ENCODE measurements at places on chromosomes 16 and 17. TPM values are rescaled to one million over a fixed set of nuclear protein-coding genes. Genes with fewer than 3 reads are reported as not detected.

DNA sequence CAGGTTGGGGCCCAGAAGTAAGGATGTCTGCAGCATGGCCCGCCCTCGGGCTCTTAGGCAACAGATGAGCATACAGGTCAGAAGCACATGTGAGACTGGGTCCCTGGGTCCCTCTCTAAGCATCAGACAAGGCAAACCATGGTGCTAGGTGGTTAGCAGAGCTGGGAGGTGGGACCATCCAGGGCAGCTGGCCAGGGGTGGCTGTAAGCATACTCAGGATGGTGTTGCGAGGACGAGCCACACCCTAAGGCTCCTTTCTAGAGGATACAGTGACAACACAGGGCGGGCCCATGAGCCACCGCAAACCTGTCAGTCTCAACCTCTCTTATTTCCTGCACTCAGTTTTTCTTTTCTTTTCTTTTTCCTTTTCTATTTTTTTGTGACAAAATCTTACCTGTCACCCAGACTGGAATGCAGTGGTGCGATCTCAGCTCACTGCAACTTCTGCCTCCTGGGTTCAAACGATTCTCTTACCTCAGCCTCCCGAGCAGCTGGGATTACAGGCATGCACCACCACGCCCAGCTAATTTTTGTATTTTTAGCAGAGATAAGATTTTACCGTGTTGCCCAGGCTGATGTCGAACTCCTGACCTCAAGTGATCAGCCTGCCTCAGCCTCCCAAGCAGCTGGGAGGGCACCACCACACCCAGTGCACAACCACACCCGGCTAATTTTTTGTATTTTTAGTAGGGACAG lies 3.6 kb downstream of the FA2H start:
- H3K27ac ChIP-seq: no peak overlapping the region
- H3K4me3 ChIP-seq: no peak overlapping the region
- peaks cover 3% of the 10 kb centered on the region for H3K4me1 ChIP-seq
- H3K27me3 ChIP-seq: peaks cover 29% of the 10 kb centered on the region
- H3K36me3 ChIP-seq: no peaks in the 10 kb centered on the region

DNA sequence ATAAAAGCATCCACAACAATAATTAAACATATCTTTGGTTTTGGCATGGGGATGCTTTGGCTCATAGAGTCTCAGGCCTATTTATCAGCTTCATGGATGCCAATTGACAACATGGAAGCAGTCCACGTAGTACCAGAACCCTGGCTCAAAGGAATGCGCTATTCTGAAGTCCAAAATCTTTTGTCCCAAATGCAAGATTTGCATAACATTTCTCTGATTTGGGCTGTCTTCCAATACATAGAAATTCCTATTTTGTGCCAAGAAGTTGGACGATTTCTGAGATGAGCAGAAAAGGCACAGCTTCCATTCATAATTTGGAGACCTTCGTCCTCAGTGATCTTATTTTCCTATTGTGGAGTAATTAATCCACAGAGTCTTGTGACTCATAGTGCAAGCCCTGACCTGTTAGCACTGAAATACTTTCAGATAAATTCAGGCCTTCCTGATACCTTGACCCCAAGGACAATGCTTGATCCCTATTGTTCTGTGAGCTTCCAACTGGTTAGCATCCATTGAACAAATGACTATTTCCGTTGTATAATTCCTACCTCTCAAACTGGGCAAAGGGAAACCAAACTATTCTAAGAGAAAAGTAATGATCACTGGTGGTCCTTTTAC lies 78.4 kb upstream of the CDH11 start:
- no peaks in the 10 kb centered on the region for H3K4me1 ChIP-seq
- no peaks in the 10 kb centered on the region for H3K27me3 ChIP-seq

TBC1D3E gene
- total RNA-seq: not detected

- H3K4me1 ChIP-seq: no peaks in the 10 kb centered on the region
- no peaks in the 10 kb centered on the region for H3K27me3 ChIP-seq
- no peak for DNase-seq
- no peaks in the 10 kb centered on the region for H3K36me3 ChIP-seq
- no peak overlapping the region for H3K27ac ChIP-seq
Observed at GRCh38 chr16:55101026-55101425, 170.4 kb downstream of the IRX5 start.

GRCh38 chr17:7922845-7923628 lies 6.6 kb downstream of the KCNAB3 start:
- peak overlapping the region; percentile 54 for H3K4me3 ChIP-seq
- H3K36me3 ChIP-seq: no peaks in the 10 kb centered on the region
- H3K4me1 ChIP-seq: peaks cover 11% of the 10 kb centered on the region
- peak overlapping the region; percentile 72 for H3K27ac ChIP-seq
- peak; percentile 93 for DNase-seq

DNA sequence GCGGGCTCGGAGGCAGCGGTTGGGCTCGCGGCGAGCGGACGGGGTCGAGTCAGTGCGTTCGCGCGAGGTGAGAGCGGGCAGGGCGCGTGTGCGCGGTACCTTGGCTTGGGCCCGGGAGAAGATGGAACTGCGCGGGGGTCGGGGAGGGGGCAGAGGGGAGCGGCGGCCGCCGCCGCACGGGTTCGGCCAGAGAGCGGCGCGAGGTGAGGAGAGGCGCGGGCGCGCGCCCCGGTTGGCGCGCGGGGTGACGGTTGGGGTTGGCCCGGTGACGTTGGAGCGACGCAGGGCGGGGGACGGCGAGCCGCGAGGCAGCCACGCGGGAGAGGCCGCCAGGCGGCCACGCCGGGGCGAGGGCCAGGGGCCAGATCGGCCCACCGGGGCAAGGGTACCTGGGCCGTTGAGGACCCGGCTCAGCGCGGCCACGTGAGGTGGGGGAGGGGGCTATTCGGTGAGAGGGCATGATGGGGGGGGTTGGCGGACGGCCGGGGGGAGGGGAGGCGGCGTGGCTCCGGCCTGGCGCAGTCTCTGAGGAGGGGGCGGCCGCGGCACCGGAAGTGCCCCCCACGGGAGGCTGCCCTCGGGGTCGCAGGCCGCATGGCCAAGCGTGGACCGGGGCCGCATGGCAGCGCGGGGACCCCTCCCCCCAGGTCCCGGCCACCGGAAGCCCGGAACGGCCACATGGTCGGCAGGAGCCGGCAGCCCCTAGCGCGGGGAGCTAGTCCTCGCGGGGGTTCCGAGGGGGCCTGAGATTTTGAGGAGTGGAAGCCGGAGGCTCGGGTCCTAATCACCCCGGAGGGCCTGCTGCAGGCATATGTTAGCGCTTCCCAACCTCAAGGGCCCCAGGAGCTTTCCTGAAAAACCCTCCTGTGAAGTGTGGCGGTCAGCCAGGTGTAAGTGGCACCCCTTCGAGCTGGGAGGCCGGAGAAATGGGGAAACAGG lies 527 bp downstream of the EIF5A start:
- H3K27ac ChIP-seq: peak overlapping the region; percentile 93
- H3K27me3 ChIP-seq: no peaks in the 10 kb centered on the region
- H3K4me3 ChIP-seq: peak overlapping the region; percentile 92
- H3K4me1 ChIP-seq: peaks cover 22% of the 10 kb centered on the region
- peak; percentile 87 for DNase-seq
- H3K36me3 ChIP-seq: peaks cover 38% of the 10 kb centered on the region

DNA sequence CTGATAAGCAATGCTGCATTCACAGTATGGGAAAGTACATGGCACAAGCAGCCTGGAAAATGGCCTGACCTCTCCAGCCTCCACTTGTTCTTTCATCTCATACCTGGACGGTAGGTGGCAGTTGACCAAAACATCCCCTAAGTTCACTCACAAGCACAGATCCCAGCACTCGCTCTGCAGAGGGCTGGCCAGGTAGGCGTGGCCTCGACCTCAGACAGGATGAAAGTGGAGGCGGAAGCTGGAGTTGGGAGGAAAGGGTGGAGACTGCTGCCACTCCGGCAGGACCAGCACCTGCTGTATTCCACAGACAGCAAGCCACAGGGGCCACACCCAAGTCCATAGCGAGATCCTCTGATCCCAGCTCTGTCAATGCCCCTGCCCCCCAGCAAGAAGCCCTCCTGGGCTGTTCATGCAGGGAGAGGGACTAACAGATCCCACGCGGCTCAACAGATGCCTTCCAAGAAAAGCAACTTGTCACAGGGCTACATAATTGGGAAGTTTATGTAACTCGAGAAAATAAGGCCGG lies 31.3 kb downstream of the ZCCHC14 start:
- peaks cover 59% of the 10 kb centered on the region for H3K4me1 ChIP-seq
- no peaks in the 10 kb centered on the region for H3K27me3 ChIP-seq
- H3K36me3 ChIP-seq: peaks cover 33% of the 10 kb centered on the region
- H3K4me3 ChIP-seq: no peak overlapping the region
- peak; percentile 94 for DNase-seq
- H3K27ac ChIP-seq: peak overlapping the region; percentile 65

CYB5D1 gene
- total RNA-seq: 7.2 TPM

MIEF2 gene
- 12.0 TPM for total RNA-seq

GRCh38 chr16:48895142-48895541 lies 285.2 kb upstream of the N4BP1 start:
- no peak overlapping the region for H3K4me3 ChIP-seq
- no peaks in the 10 kb centered on the region for H3K4me1 ChIP-seq
- H3K27me3 ChIP-seq: no peaks in the 10 kb centered on the region
- no peaks in the 10 kb centered on the region for H3K36me3 ChIP-seq
- DNase-seq: no peak
- no peak overlapping the region for H3K27ac ChIP-seq

- no peaks in the 10 kb centered on the region for H3K27me3 ChIP-seq
- H3K4me1 ChIP-seq: peaks cover 4% of the 10 kb centered on the region
- DNase-seq: peak; percentile 89
- no peaks in the 10 kb centered on the region for H3K36me3 ChIP-seq
Observed at GRCh38 chr17:74961657-74962350, 10.8 kb downstream of the HID1 start.

DNA sequence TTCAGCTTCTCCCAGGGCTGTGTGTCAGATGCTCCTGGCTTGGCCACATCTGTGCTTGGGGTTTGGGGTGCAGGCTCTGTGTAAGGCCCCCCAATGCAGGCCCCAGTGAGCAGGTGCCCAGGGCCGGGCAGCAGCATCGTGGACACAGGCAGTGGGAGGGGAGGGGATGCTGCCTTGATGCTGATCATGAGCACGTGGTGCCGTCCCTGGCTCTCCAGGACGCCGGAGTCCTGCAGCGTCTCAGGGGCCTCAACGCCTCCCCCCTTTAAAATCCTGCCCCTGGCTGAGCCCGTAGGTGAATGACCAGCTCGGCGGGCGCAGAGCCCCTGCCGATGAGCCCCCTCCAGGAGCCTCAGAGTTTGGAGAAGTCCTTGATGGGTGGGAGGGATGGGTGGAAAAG lies 9.0 kb downstream of the METRNL start:
- no peak for DNase-seq
- no peaks in the 10 kb centered on the region for H3K27me3 ChIP-seq
- H3K4me1 ChIP-seq: peaks cover 56% of the 10 kb centered on the region
- H3K36me3 ChIP-seq: peaks cover 36% of the 10 kb centered on the region

GRCh38 chr16:65961476-65962143 lies 404.9 kb upstream of the CDH5 start:
- H3K27ac ChIP-seq: no peak overlapping the region
- H3K4me3 ChIP-seq: no peak overlapping the region
- H3K27me3 ChIP-seq: no peaks in the 10 kb centered on the region
- H3K36me3 ChIP-seq: no peaks in the 10 kb centered on the region

GRCh38 chr17:35543856-35544255 lies 6.4 kb upstream of the SLFN12L start:
- peaks cover 34% of the 10 kb centered on the region for H3K4me1 ChIP-seq
- no peaks in the 10 kb centered on the region for H3K27me3 ChIP-seq
- H3K27ac ChIP-seq: no peak overlapping the region
- no peak for DNase-seq

DNA sequence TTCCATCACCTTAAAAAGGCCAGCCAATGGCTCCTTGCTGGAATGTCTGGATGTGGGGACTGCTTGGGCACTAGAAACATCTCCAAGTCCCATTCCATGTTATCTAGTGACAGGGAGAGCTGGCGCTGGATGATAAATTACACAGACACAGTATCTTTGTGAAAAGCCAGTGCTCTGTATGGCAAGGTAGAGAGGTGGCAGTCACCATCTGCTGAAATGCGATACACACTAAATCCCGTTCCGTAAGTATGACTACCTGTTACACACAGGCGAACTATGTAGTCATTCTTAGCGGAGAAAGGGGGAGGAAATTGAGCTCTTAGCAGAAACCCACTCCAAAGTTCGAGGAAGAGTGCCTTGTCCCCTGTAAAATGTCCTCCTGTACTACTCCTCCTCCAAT lies 81.0 kb upstream of the MYOCD start:
- H3K27me3 ChIP-seq: peaks cover 9% of the 10 kb centered on the region
- no peak overlapping the region for H3K27ac ChIP-seq
- no peaks in the 10 kb centered on the region for H3K4me1 ChIP-seq
- no peaks in the 10 kb centered on the region for H3K36me3 ChIP-seq

DNA sequence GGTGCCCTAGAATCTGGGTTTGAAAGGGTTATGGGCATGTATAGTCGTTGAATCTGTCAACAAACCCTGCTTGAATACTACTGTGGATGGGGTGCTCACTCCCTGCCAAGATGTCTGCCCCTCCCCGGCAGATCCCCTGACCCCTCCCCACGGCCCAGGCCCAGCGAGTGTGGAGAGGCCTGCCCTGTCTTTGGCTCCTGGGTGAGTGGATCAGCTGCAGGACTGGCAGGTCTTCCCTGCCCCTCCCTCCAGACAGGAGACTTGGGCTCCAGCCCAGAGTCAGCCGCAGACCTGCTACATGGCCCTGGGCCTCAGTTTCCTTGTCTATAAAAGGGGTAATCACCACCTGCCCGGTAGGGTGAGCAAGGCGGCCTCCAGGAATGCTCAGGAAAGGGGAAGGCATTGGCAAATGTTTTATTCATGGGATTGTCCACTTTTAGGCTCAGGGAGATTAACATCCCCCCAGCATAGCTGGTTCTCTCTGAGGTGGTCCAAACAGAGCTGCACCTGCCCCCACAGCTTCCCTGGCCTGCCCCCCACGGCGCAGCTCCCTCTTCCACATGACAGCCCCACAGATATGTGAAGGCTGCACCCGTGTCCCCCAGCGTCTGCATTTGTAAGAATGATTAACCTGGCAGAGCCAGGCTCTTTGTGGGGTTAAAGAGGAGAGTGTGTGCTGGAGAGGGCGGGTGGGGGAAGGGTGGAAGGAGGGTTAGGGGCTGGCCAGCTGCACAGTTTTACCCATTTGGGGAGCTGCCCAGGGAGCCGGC lies 18.5 kb upstream of the SPNS2 start:
- no peaks in the 10 kb centered on the region for H3K27me3 ChIP-seq
- no peak overlapping the region for H3K27ac ChIP-seq
- H3K4me1 ChIP-seq: peaks cover 21% of the 10 kb centered on the region
- H3K4me3 ChIP-seq: no peak overlapping the region
- DNase-seq: no peak

TRPV2 gene
- total RNA-seq: 86.5 TPM

- H3K4me1 ChIP-seq: no peaks in the 10 kb centered on the region
- H3K27ac ChIP-seq: no peak overlapping the region
- H3K27me3 ChIP-seq: no peaks in the 10 kb centered on the region
- DNase-seq: no peak
- H3K4me3 ChIP-seq: no peak overlapping the region
Observed at GRCh38 chr16:65950211-65950610, 416.3 kb upstream of the CDH5 start.

GRCh38 chr16:8173111-8173644 lies 417.1 kb downstream of the TMEM114 start:
- no peaks in the 10 kb centered on the region for H3K36me3 ChIP-seq
- H3K27me3 ChIP-seq: no peaks in the 10 kb centered on the region
- no peaks in the 10 kb centered on the region for H3K4me1 ChIP-seq

DNA sequence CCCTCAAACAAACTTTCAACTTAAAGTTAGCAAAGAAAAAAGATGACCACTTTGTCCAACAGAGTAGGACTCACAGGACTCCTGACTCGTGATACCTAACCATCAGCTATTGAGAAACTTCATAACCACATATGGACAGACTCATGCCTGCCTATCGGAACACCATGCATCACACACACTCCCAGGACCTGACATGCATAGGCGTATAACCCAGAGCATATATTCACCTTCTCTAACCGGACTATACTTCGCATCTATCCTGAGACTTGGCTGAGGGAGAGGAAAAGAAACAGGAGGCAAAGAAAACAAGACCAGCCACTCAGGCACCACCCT lies 2.2 kb downstream of the PIP4K2B start:
- H3K27me3 ChIP-seq: no peaks in the 10 kb centered on the region
- H3K36me3 ChIP-seq: peaks cover 18% of the 10 kb centered on the region
- no peak for DNase-seq
- peaks cover 20% of the 10 kb centered on the region for H3K4me1 ChIP-seq
